Skeletal muscle cell (primary cell): ENCODE measurements at places on chromosomes 6 and 20.

GRCh38 chr6:134997133-134997995, 47.5 kb upstream of the ALDH8A1 start:
- DNase-seq, result no peak

DNA sequence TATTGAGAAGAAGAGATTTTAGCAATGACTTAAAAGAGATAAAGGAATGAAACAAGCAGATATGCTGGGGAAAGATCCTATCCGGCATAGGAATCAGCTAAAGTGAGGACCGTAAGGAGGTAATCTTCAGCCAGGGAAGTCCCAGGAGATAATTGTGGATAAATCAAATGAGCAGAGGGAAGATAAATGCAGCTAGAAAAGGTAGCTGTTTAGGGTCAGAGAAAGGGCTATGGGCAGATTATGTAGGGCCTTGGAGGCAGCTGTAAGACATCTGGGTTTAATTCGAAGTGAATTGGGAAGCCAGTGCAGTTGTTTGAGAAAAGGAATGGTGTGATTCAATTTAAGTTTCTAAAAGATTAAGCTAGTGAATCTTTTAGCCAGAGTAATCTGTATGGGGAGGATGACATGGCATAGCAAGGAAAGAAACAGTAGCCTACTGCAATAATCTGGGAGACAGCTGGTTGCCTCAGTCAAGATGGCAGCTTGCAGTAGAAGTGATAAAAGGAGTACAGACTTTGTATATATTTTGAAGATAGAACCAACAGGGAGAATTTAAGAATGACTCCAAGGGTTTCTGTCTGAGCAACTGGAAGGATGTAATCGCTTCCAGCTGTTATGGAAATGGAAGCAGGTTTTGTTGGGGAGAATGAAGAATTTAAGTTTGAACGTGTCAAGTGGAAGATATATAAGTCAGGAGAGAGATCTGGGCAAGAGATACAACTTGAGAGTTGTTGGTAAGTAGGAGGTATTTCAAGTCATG, 552.3 kb upstream of the FLRT3 start:
- DNase-seq, result no peak

GRCh38 chr20:2142649-2143048, 41.0 kb downstream of the STK35 start:
- no peak for DNase-seq

- DNase-seq, result peak; percentile 80
Measured at GRCh38 chr20:44704551-44704971, 10.6 kb upstream of the CCN5 start.

GRCh38 chr6:90005048-90005827, 111.0 kb downstream of the GJA10 start:
- no peak for DNase-seq

DNA sequence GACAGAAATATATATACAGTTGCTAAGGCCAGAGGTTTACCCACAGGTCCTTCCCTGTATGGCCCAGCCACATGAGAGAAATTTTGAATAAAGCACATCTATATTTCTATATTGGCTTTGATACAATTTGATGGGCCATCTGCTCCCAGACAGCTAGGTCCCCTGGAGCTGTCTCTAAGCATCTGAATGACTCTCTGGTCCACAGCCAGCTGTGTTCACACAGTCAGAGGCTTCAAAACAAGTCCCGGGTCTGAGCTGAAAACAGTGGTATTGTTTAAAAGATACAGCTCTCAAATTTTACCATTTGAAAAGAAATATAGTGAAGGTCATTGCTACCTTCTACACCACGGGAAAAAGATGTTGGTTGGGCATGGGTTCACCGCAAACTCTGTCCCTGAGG, 161.1 kb downstream of the SLC35B3 start:
- DNase-seq, result no peak

DNA sequence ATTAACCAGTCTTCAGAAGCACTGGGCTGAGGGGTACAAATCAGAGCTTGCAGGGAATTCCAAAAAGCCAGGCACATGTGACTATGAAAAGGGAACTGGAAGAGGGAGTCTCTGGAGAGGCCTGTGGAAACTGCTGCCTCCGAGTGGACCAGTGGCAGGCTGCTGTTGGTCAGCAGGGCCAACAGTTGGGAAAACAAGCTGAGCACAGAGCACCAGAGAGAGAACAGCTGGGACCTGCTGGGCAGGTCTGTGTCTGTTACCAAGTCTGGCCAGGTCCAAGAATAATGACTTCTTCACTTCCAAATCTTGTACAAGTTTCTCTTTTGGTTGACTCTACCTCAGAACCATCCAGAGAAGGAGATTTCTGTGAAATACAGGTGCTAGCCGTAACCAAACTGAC, 81.4 kb downstream of the LIN28B start:
- DNase-seq, result no peak

DNA sequence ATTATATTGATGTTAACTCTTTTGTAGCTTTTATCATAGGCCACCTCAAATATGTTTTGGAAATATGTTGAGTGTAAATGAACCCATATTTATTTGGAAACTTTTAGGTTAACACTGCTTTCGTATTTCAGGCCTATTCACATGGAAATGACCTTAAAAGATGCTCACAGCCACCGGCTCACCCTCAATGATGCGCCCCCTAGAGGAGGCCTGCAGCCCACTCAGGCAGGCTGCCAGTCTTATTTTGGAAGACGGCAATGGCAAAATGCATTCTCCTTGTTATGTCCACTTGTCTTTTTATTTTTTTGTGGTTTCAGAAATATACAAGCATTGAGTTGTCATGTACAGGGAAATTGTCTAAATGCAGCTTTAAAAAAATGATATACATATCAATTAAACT, 869.7 kb downstream of the PHF3 start:
- no peak for DNase-seq

GRCh38 chr6:169577974-169578373, 123.9 kb downstream of the WDR27 start:
- DNase-seq, result no peak

DNA sequence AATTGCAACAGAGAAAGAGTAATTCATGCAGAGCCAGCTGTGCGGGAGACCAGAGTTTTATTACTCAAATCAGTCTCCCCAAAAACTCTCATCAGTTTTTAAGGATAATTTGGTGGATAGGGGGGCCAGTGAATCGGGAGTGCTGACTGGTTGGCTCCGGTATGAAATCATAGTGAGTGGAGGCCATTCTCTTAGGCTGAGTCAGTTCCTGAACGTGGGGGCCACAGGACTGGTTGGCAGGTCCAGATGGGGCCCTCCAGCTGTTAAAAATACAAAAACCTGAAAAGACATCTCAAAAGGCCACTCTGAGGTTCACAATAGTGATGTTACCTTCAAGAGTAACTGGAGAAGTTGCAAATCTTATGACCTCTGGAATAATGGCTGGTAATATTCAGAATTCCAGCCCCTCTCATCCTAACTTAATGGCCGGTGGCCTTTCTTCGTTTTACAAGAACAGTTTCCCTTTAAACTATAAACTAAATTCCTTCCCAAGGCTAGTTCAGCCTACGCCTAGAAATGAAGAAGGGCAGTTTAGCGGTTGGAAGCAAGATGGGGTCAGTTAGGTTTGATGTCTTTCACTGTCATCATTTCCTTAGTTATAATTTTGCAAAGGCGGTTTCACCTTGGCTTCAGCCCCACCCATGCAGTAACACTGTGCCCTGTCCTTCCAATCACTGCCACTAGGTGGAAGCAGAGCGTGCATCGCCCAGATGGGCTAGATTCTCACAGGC, 6.8 kb upstream of the MICA start:
- no peak for DNase-seq

DNA sequence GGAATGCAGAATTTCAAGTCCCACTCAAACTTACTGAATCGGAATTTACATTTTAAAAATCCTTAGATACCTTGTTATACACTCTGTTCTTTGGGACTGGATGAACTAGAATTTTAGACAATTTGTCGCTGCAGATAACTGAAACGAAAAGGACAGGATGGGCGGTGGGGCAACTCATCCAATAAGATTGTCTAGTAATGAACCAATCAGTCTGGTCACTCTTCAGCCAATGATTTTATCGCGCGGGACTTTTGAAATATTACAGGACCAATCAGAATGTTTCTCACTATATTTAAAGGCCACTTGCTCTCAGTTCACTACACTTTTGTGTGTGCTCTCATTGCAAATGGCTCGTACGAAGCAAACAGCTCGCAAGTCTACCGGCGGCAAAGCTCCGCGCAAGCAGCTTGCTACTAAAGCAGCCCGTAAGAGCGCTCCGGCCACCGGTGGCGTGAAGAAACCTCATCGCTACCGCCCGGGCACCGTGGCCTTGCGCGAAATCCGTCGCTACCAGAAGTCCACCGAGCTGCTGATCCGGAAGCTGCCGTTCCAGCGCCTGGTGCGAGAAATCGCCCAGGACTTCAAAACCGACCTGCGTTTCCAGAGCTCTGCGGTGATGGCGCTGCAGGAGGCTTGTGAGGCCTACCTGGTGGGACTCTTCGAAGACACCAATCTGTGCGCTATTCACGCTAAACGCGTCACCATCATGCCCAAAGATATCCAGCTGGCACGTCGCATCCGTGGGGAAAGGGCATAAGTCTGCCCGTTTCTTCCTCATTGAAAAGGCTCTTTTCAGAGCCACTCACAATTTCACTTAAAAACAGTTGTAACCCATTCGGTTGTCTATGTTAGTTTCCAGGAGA, 41.9 kb upstream of the HFE start:
- peak; percentile 78 for DNase-seq

DNA sequence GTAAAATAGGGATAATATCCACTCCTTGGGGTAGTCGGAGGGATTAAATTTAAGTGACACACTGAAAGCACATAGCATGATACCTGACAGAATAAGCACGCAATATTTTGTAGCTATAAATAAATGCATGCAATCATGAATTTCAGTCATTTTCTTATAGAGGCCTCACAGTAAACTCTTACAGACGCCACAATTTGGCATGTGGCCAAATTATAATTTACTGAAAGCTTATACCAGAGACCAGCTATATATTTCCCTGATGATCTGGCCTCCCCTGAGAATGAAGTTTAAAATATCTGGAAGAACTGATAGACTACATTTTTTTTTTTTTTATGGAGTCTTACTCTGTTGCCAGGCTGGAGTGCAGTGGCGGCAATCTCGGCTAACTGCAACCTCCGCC, 40.9 kb downstream of the QRSL1 start:
- DNase-seq, result no peak

- no peak for DNase-seq
Measured at GRCh38 chr6:92341201-92341600, 1078.2 kb downstream of the EPHA7 start.

DNA sequence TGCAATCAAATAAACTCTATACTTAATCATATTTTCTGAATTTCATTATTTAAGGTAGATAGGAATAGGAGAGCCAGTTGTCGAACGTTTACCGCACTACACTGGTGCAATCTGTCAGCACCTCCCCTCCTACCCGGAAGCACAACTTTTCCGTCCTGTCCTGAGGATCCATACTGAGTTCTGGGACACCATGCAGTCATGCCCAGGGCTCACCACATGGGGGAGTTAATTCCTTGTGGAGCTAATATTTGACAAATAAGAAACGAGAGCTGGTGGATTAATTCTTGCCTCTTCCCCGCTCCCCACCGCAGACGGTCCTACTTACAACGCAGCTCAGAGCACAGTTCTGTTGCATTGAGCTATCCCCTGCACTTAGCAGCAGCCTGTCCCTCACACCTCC, 107.7 kb upstream of the RALGAPA2 start:
- no peak for DNase-seq

DNA sequence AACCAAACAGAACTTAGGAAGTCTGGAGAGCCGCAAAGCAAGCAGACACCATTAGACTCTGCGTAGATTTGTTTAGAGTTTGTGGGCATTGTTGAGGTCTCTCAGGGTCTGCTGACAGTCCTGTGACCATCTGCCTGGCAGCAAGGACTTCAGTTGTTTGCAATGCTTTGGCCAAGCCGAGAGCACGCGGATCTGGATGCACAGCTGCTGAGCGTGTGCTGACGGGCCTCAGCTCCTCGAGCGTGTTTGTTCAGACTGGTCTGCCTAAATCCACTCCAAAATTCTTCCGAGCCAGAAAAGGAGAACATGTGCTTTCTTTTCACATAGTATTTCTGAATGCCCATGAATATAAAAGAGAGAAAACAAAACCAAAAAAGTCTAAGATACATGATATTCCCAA, 159.0 kb downstream of the ZNF217 start:
- DNase-seq, result no peak

GRCh38 chr6:39908838-39909583, 25.3 kb downstream of the MOCS1 start:
- no peak for DNase-seq

GRCh38 chr6:136990754-136991153, 54.0 kb downstream of the IL20RA start:
- DNase-seq, result no peak

GRCh38 chr20:38343311-38344106, 2.8 kb upstream of the LBP start:
- DNase-seq, result no peak

GRCh38 chr6:63864061-63864460, 228.5 kb downstream of the PHF3 start:
- DNase-seq, result no peak

GRCh38 chr6:138769102-138769676, 4.4 kb upstream of the CCDC28A start:
- no peak for DNase-seq

- DNase-seq, result peak; percentile 36
Measured at GRCh38 chr20:9294041-9294440, 220.3 kb upstream of the LAMP5 start.

- peak; percentile 28 for DNase-seq
Measured at GRCh38 chr20:52410182-52410647, 218.6 kb upstream of the ZFP64 start.

GRCh38 chr6:116512734-116513133, 1.3 kb downstream of the CALHM5 start:
- no peak for DNase-seq

DNA sequence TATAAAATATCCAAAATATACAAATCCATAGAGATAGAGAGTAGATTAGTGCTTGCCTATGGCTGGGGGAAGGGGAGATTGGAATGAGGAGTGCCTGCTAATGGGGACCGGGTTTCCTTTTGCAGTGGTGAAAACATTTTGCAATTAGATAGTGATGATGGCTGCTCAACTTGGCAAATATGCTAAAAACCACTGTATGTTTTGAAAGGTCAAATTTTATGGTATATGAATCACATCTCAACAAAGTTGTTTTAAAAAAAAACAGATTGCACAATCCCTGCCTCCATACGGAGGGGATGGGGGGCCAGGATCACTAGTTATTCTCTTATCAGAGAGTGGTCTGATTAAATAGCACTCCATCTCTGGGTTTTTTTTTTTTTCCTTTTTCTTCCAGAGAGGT, 76.9 kb upstream of the RIPOR2 start:
- peak; percentile 62 for DNase-seq

DNA sequence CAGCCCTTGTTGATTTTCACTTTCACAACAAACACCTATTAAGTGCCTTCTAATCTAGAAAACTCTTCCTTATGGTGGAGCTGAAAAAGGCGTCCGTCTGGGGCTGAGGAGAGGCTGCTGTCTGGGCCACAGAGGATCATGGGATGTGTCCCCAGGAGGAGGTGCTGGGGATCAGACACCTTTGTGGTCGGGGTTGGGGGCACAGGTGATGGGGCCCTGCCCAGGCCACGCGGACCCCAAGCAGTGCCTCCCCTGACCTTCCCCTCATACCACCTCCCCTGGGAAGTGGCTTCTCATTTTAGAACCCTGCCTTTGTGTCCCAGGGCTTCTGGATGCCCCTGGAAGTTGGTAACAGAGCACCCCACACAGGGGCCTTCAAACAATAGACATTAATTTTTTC, 41.1 kb downstream of the SUN5 start:
- DNase-seq, result no peak
